HCT116 (cell line): ENCODE measurements at places on chromosomes 1 and 21. TPM values are rescaled to one million over a fixed set of nuclear protein-coding genes. Genes with fewer than 3 reads are reported as not detected.

GRCh38 chr1:94096797-94097549, 24.0 kb downstream of the ABCA4 start:
- DNase-seq, result no peak

The TM2D1 gene
- total RNA-seq, result 22.7 TPM

GRCh38 chr1:79010589-79010988, 4.1 kb upstream of the ADGRL4 start:
- DNase-seq, result no peak

GRCh38 chr1:19411612-19412011, 73.7 kb downstream of the CAPZB start:
- no peak for DNase-seq

GRCh38 chr1:216641669-216642460, 81.4 kb downstream of the ESRRG start:
- DNase-seq, result no peak

DNA sequence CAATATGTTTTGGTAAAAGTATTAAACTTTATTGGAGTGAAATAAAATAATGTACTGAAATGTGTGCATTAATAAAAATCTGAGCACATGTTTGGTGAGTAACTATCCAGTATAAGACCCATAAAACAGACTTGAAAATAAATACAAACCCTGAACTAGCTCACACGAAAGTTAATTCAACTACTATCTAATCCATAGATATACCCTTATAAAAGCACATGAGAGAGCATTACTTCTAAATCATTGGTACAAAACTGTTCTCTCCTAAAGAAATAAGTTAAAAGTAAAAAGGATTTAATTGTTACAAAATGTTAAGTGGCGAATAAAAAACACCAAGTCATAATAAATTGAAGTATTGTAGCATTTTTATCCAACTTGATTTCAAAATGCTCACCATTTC, 295.6 kb downstream of the PTPRC start:
- no peak for DNase-seq

DNA sequence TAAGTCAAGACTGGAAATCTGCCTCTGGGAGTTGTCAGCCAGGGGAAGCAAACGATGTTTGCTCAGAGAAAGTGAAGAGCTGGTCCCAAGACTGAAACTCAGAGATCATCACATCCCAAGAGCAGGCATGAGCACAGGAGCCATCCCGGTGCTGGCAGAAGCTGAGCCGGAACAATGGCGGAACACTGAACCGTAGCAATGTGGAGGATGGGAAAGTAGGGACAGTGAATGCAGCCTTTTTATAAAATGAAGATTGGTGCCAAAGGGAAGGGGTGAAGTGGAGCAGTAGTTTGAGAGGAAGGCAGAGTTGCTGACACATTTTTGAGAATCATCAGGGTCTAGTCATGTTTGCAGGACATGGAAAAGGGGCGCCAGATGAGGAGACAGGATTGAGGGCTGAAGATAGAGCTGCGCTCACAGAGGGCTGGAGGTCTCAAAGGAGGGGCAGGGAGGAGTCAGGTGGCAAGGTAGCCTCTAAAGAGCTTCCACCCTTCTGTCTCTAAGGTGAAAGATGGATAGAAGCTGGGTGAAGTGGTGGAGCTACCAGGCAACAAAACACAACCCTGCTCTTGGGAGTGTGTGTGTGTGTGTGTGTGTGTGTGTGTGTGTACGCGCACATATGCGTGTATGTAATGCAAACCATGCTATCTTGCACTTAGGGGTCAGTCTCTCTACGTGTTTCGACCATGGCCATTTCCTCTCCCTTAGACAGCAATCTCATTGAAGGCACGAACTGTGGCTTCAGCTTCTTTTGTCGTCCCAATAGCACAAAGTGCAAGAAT, 94.3 kb upstream of the IRF2BP2 start:
- no peak for DNase-seq

The TDRKH gene
- 11.1 TPM for total RNA-seq

GRCh38 chr21:33769057-33769456, 126.8 kb downstream of the ITSN1 start:
- DNase-seq, result no peak

DNA sequence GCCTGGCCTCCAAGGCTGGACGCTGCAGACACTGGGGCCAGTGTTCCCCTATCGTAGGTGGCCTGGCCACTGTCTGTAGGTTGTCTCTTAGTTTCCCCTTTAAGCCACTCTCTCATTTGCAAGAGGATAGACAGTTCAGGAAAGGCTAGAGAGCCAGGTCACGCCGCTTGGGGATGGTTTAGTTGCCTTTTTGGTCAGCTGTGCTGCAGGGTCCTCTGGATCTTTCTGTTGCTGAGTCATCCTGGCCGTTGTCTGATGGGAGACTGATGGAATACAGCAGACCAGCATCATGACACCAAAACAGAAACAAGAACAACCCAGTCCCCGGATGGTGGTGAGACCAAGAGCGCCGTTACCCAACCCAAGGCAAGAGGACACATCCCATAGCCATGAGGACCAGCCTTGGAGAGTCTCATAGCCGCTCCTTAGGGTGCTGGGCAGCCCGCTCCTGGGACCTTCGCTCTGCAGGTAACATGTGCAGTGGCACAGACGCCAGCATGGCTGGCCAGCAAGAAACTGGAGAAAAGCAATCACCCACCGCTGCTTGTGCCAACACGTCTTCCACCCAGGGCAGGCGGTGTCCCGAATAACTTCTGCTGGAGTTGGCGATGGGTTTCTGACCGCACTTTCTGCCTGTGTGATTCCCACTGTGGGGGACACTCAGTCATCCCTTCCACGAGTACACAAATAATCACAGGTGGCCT, 79.1 kb upstream of the COL6A1 start:
- DNase-seq, result no peak

The MAN1C1 gene
- 1.2 TPM for total RNA-seq

DNA sequence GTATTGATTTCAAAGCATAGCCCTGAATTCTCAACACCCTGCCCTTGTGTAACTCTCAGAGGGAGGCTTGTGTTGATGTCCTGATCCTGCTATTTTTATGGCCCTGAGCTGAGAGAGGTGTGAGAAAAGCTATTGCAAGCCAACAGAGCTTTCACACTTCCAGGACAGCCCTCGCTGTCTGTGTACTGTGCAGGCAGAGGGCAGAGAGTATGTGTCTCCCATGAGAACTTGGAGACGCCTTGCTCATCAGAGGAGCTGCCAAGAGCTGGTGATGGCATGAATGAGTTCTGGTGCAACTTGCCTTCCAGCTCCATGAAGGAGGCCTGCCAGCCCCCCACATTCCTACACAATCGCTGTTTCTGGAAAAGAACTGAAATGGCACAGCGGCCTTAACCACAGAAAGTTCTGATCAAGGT, 144.1 kb upstream of the AJAP1 start:
- DNase-seq, result no peak

- DNase-seq, result no peak
Measured at GRCh38 chr1:230276401-230276800, 149.7 kb downstream of the PGBD5 start.

- no peak for DNase-seq
Measured at GRCh38 chr1:63435161-63435560, 67.7 kb downstream of the ALG6 start.

DNA sequence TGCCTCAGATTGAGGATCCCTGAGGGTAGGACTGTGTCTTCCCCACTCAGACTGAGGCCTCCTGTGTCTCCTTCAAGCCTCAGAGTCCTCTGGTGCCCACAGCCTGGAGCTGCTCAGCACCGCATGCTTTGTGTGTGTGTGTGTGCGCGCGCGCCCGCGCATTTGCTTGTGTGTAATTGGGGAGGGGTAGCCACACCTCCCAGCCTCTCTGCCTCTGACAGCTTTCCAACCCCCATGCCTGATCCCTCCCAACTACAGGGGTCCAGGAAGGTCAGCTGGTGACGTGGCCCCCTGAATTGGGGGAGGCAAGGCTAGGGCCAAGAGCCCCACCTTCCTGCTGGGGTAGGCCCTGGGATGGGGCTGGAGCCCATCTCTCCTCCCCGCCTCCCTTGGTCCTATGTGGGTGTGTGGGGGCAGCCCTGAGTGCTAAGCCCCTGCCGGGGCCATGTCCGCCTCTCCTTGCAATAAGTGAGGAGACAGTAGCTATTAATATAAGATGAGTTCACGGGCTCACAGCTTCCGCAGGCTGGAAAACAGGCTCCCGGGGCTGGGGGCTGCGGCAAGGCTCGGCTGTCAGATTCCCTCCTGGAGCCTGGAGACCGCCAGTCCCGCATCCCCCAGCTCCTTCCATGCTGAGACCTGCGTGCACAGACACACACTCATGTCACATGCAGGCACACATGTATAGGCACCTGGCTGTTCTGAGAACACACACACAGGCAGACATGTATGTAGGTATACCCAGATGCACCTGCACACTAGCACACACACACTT, 7.0 kb downstream of the GPR3 start:
- DNase-seq, result no peak

The FNDC7 gene
- total RNA-seq, result 0.10 TPM

DNA sequence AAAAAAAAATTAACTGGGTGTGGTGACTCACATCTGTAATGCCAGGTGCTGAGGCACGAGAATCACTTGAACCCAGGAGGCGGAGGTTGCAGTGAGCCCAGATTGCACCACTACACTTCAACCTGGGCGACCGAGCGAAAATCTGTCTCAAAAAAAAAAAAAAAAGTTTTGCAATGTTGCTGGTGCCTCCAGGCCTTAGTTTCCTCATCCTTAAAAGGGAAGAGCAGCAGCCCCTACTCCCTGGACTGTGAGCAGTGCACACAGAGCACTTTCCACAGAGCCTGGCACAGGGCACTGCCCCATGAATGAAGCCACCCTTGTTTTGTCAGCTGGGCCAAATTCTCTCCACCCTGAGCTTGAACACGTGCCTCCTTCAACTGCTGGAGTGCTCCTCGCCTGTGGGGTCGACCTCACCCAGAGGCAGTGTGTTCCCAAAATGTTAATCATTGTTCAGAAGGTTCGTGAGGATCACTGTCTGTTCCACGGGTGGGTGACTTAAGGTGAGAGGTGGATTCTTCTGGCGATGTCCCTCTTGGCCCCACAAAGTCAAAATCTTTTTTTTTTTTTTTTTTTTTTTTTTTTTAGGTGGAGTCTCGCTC, 152.1 kb upstream of the TMEM51 start:
- no peak for DNase-seq

The TP73 gene
- 19.2 TPM for total RNA-seq

- no peak for DNase-seq
Measured at GRCh38 chr21:38490411-38491020, 7.8 kb downstream of the ERG start.

The PTPRC gene
- 1.2 TPM for total RNA-seq

DNA sequence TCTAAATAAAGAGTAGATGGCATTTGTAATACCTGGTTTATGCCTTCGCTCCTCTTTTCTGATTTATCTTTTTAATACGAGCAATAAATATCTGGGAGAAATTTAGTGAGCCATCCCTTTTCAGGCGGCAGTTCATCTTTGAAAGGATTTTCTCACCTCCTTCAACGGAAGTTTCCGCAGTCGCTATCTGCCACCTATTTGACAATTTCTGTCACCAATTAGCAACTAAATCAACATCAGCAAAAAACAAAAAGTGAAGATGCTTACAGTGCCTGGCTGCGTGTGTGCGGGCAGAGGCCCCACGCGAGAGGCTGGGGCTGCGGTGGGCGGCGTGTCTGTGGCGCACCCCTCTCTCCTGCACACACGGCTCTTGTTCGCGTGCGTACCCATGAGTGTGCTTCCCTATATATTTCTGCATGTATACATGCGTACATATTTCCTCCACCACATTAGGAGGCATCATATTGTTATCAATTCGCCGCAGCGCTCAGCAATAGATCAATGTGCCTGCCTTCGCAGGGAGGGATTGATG, 117.3 kb upstream of the BARHL2 start:
- no peak for DNase-seq

The PLEKHN1 gene
- total RNA-seq, result 11.6 TPM

DNA sequence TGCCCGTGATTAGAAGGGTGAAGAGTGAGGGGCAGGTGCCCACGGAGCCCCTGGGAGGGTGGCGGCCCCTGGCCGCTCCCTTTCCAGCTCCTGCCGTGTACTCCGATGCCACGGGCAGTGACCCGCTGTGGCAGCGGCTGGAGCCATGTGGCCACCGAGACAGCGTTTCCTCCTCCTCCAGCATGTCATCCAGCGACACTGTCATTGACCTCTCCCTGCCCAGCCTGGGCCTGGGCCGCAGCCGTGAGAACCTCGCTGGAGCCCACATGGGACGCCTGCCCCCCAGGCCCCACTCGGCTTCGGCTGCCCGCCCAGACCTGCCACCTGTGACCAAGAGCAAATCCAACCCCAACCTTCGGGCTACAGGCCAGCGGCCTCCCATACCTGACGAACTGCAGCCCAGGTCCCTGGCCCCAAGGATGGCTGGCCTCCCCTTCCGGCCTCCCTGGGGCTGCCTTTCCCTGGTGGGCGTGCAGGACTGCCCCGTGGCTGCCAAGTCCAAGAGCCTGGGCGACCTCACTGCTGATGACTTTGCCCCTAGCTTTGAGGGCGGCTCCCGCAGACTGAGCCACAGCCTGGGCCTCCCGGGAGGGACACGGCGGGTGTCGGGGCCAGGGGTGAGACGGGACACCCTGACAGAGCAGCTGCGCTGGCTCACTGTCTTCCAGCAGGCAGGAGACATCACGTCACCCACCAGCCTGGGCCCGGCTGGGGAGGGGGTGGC, 22.0 kb downstream of the PANK4 start:
- DNase-seq, result no peak

The NR1I3 gene
- not detected for total RNA-seq

GRCh38 chr21:34883491-34884271, 165.4 kb downstream of the RUNX1 start:
- no peak for DNase-seq

- no peak for DNase-seq
Measured at GRCh38 chr1:31768939-31769704, 5.0 kb upstream of the ADGRB2 start.

DNA sequence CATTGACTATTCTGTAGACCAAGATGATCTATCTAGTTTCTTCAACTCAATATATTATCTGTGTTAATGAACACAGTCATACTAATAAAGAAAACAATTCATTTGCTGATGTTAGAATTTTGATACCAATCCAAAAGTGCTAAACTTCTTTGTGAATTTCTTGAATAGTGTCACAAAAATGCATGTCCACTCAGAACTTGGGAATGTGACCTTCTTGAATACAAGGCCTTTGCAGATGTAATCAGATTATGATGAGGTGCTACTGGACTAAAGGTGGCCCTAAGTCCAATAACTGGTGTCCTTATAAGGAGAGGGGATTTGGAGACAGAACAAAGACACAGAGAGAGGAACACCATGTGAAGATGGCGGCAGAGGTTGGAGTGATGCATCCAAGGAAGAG, 305.8 kb upstream of the ZP4 start:
- DNase-seq, result no peak

The SPRR2A gene
- total RNA-seq, result not detected

GRCh38 chr1:201673915-201674314, 135.0 kb downstream of the NAV1 start:
- no peak for DNase-seq
